HTR-8/SVneo (cell line): ENCODE measurements at places on chromosomes 7 and 10.
A peak's percentile ranks its signal among the peaks of the same experiment; 100 is the strongest.

GRCh38 chr10:52250510-52250909 is 63.6 kb upstream of the DKK1 start:
- no peak for DNase-seq

DNA sequence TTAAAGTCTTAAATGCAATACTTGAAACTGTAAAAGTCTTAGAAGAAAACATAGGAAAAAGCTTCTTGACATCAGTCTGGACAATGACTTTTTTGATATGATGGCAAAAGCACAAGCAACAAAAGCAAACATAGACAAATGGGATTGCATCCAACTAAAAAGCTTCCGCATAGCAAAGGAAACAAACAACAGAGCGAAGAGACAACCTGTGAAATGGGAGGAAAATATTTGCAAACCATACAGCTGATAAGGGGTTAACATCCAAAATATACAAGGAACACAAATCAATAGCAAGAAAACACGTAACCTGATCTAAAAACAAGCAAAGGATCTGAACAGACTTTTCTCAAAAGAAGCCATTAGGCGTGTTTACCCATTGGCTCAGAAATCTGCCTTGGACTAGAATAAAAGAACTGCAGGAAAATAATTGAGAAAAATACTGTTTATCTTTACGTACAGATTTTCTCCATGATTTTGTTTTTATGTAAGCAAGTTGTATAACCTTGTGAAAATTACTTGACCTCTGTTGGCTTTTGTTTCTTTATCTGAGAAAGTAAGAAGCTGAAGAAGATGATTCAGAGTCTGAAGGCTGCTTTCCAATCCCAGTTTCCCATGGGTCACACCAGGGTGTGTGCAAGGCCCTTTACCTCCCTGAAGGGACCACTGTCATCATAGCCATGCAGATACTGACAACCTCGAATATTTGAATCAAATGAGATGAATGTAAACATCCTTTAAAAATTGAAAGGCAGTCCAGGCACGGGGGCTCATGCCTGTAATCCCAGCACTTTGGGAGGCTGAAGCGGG is 99.1 kb upstream of the LANCL2 start:
- DNase-seq: no peak

GRCh38 chr7:149859369-149859768 is 14.4 kb upstream of the ATP6V0E2 start:
- no peak for DNase-seq

DNA sequence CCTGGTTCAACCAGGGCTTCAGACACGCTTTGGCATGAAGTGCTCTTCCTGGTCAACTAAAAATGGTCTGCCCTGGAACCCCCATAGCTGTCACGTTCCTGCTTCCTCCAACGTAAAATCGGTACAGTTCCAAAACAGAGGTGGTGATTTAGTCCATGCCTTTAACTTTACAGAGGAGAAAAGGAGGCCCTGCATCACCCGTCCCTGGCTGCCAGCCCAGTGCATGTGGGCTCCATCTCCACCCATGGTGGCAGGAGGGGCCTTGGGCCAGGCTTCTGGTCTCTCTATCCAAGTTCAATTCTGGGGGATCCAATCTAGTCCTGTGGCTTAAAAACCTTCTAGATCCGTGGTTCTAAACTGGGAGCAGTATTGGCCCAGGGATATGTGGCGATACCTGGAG is 18.7 kb downstream of the ECHDC3 start:
- DNase-seq: no peak

- DNase-seq: no peak
These were observed 30.4 kb upstream of the PPIF start for GRCh38 chr10:79316671-79317431.

- no peak for DNase-seq
These were observed 3.2 kb upstream of the TMEM273 start for GRCh38 chr10:49191349-49191748.

- no peak for DNase-seq
These were observed 6.8 kb downstream of the NAMPT start for GRCh38 chr7:106277976-106278375.

- no peak for DNase-seq
These were observed 18.6 kb downstream of the C7orf33 start for GRCh38 chr7:148609045-148609725.

- no peak for DNase-seq
These were observed 14.7 kb downstream of the CHST15 start for GRCh38 chr10:124078714-124079113.

- DNase-seq: no peak
These were observed 146.7 kb downstream of the SEM1 start for GRCh38 chr7:96562966-96563365.

DNA sequence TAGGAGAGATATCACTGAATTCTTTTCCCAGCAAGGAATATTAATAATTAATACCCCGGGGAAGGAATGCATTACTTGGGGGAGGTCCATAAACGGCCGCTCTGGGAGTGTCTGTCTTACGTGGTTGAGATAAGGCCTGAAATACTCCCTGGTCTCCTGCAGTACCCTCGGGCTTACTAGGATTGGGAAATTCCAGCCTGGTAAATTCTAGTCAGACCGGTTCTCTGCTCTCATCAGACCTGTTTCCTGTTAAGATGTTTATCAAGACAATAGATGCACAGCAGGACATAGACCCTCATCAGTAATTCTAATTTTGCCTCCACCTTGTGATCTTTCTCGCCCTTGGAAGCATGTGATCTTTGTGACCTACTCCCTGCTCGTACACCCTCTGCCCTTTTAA is 162.8 kb upstream of the KCND2 start:
- DNase-seq: no peak

- no peak for DNase-seq
These were observed 46.2 kb downstream of the SMNDC1 start for GRCh38 chr10:110258542-110258941.

- DNase-seq: no peak
These were observed 509.0 kb downstream of the GATA3 start for GRCh38 chr10:8563478-8563877.

- DNase-seq: no peak
These were observed 178.7 kb upstream of the PODXL start for GRCh38 chr7:131735101-131735500.

DNA sequence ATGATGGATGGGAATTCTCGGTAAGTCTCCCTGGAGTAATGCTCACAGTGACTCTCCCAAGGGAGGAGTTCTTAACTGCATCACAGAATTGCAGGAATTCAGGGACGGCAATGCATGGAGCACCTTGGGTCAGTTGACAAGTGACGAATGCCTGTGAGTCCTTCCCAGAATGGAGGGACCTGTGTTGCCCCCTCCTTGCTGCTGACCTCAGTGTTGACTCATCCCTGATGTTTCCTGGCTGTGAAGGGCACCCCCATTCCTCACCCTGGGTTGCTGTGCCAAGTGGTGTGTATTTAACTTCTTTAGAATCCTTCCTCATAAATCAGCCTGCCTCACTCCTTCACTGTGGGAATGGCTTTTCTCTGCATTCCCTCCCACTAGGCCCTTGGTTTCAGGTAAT is 98.9 kb downstream of the LRMDA start:
- peak; percentile 84 for DNase-seq

GRCh38 chr7:16926283-16926682 is 44.5 kb upstream of the AGR3 start:
- peak; percentile 23 for DNase-seq

GRCh38 chr10:117399341-117400196 is 24.3 kb upstream of the PDZD8 start:
- DNase-seq: no peak

DNA sequence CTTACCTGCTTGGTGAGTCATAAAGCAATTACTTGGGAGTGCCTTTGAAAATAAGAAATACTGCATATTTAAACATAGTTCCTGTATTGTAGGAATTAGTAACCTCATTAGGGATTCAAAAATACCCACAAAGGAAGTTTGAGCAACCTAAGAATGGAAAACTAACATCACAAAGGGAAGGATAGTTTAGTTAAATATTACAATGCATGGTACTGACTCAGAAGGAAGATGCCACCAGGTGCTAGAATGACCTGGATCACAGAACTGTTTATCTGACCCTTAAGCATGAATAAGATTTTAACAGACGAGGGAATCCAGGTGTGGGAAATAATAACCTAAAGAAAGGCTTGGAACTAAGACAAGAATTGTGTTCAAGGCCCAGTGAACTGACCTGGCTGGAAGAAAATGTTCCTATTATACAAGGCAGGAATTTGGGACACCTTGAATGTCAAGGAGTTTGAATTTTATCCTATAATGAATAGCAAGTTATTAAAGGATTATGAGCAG is 106.4 kb downstream of the GSAP start:
- no peak for DNase-seq

DNA sequence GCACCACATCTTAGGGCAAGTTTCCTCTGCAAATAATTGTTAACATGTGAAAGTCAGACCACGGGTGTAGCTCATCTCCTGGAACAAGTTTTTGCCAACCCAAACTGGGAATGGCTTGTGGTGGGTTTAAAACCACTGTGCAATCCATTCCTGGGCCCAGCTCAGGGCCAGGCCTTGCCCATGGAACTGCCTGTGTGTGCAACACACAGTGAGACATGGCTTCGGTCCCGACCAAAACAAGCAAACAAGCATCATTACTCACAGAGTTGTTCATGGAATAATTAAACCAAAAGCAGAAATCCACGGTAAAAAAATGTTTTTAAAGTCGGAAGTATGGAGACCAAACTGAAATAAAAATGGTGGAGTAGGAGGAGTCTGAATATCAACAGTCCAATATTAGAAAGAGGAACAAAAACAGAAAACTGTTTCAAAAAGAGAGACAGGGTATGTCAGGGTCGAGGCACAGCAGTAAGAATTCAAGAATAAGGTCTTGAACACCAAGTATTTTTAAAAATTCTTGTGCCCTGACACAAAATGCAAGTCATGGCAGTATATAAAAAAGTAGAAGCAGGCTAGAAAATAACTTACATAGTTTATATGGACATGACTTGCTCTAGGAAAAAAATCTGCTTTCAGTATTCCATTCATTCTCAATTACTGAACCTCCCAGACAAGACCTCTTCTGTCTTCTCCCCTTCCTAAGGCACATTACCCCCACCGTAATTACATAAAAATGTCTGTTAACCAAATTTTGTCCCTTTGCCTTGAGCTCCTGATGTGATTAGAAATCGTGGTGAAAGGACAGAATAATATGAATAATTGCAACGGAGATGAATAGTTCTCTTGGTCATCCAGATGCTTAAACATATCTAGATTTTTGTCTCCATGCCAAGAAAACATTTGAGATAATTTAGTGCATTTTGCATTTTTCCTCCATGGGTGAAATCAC is 88.4 kb downstream of the FAS start:
- DNase-seq: no peak

- DNase-seq: no peak
These were observed 128.2 kb downstream of the ACTR3B start for GRCh38 chr7:152887778-152888177.

DNA sequence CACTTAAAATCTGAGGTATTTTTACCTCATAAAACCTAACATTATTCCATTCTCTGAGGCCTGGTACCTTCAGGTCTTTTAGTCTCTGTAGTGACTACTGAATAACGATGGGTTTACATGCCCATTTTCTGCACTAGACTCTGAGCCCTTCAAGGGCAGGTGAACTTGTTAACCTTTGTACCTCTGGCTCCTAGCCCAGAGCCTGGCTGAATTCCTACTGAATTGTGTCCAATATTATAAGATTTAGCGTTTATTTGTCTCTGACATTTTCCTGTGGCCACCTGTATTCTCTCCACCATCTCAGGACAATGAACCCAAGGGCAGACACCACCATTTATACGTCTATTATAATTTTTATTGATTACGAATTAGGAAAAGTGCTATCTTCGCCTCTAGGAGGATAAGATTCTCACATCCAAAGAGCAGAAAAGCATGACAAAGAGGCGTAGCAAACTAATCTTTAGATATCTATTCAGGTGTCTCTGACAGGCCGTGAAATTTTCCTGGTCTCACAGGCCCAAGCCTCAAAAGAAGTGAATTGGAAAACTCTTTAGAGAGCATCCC is 27.9 kb upstream of the HNRNPH3 start:
- no peak for DNase-seq

DNA sequence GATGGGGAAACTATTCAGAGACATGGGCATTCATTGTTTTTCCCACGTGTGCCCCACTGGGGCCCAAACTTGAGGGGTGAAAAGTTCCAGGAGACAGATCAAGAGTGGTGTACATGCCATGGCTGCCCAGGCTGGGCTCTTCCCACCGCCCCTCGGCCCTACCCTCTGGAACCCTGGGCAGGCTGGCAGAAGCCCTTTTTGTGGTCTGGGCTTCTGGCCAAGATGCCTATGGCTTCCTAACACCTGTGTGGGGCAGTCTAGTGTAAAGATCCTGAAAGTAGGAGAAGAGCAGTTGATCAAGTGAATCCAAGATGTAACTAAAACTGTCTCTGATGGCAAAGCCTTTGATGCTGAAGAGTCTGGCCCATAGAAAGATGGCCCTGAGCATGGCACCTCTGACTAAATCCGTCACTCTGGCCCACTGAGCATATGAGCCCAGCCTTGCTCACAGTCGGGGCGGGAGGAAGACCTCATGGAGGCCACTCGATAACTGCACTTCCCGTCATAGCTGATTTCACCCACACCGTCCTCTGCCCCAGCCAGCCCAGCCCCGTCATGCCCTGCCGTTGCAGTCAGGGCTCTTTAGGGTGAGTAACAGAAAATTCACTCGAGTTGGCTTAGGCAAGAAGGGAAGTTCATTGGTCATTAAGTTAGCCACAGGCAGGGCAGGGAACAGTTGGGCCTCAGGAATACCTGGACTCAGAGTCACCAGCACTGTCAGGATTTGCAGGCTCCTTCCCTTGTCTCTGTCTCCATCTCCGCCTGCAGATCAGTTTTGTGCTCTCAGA is 37.9 kb upstream of the MTPAP start:
- no peak for DNase-seq

GRCh38 chr10:20287586-20287985 is 471.4 kb downstream of the PLXDC2 start:
- no peak for DNase-seq

DNA sequence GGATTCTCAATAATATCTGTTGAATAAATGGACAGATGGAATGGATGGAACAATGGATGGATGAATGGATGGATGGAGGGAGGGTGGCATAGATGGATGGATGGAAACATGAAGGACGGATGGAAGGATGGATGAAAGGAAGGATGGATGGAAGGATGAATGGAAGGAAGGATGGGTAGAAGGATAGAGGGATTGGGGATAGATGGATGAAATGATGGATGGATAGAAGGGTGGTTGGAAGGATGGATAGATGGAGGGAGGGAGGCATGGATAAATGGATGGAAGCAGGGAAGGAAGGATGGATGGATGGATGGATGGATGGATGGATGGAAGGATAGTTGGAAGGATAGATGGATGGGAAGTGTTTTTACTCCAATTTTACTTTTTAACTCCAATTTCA is 35.4 kb downstream of the AKR1B15 start:
- no peak for DNase-seq
